ENCODE measurements at places on chromosomes 2 and 18.
A peak's percentile ranks its signal among the peaks of the same experiment; 100 is the strongest.

GRCh38 chr2:235598532-235599531, 105.0 kb downstream of the AGAP1 start:
- DNase-seq = no peak

GRCh38 chr2:117716505-117716904, 98.0 kb upstream of the DDX18 start:
- no peak for DNase-seq

GRCh38 chr2:31337860-31338259, 76.7 kb downstream of the XDH start:
- no peak for DNase-seq

- no peak for DNase-seq
Measured at GRCh38 chr18:36375118-36375517, 77.6 kb downstream of the FHOD3 start.

GRCh38 chr2:74911061-74911460, 47.4 kb upstream of the POLE4 start:
- DNase-seq = no peak

- no peak for DNase-seq
Measured at GRCh38 chr2:98771721-98772524, 41.0 kb upstream of the MGAT4A start.

- no peak for DNase-seq
Measured at GRCh38 chr2:238080518-238080917, 19.6 kb upstream of the ESPNL start.

GRCh38 chr2:205199165-205199850, 483.0 kb upstream of the NRP2 start:
- DNase-seq = no peak

DNA sequence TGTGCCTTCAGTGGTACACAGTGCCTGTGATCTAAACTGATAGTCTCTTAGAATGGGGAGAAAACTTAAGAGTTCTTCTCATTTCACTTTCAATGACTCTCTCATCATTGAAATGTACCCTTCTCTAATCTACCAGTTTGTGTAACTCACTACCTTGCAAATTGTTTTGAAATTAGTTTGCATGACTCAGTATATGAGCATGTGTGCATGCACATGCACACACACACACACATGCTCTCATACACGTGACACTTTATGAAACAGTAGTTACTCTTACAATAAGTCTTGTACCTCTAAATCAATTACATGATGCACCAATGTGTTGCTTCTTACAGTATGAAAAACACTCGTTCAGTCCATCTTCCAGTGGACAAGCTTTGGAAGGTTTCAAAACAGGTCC, 10.6 kb downstream of the LYPD6B start:
- no peak for DNase-seq

DNA sequence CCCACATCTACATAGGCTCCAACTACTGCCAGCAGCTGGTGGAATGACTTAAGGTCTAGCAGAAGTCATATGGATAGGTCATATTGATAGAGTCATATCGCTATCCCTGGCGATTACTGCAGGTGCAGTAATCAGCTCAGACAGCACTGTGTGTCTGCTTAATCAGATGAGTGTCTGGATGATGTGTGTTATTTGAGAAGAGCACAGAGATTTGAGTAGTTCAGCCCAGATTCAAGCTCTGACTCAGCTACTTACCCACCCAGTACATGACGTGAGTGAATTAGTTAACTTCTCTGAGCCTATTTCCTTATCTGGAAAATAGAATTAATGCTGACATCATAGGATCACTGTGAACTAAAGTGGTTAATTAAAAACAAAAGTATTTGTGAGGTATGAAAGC, 78.9 kb downstream of the EHD3 start:
- no peak for DNase-seq

DNA sequence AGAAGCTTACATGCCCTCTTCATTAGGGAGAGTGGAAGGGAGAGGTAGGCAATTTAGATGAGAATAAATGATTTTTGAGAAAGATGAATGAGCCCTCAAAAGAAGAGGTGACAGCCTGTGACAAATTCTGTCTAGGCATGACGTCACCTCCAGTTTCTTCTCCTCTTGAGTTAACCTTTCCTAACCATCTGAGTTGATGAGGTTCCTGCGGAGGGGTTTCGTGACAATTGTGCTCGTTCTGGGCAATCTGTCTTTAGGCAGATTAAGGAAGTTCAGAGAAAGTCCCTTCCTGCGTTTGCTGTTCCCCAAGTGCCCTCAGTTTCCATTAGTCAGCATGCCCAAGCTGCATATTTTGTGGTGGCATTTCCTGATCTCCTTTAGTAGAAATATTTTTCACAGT, 640.2 kb upstream of the SYT4 start:
- no peak for DNase-seq

DNA sequence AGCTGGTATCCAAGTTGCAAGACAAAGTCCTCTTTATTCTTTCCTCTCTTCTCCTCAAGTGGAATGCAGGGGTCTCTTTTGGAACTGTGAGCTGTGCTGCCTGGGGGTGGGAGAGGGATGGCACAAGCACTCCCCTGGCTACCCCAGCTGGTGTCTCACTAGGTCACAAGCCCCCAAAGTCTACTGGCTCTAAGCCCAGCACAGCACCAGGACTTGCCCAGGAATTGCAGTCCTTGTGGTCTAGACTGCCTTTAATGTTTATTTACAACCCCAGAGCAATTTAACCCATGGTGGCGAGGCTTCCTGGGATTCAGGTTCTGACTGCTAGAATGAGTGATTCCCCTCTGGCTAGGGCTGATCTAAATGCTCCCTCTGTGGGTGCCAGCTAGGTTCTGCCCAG, 199.0 kb upstream of the STK17B start:
- DNase-seq = no peak

- no peak for DNase-seq
Measured at GRCh38 chr2:113118263-113118657, 9.1 kb upstream of the IL1RN start.

DNA sequence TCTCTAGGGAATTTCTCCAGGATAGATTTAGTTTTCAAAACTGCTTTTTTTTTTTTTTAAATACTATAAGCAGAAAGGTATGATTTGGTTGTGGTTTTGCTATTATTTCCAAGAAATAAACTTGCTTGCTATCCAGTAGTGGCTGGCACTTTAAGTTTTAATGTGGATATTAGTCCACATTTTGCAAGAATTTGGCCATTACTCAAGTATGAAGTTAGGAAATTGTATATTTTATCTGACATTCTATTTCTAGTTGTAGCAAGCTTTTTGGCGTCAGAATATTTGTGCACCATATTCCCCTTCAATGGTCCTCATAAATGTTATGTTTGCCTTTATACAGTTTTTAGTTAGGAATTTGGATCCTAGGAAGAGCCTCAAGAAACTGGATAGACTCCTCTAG, 226.3 kb downstream of the ZNF521 start:
- no peak for DNase-seq

DNA sequence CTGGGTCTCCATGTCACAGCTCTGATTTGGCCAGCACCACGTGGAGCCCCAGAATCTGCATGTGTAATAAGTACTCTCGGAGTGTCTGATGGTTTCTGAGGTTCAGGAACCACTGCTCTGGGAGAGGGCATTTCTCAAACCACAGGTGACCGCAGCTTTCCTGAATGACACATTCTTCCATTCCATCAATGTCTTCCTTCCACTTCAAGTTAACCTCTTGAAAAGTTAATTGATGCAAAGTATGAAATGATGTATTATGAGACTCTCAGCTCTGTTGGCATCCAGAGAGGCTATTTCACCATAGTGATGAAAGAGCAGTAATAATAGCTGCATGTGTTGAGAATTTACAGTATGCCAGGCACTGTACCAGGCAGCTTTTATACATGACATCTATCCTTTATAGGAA, 61.3 kb upstream of the CRIM1 start:
- no peak for DNase-seq

GRCh38 chr18:8052237-8052701, 485.2 kb downstream of the PTPRM start:
- DNase-seq = no peak

DNA sequence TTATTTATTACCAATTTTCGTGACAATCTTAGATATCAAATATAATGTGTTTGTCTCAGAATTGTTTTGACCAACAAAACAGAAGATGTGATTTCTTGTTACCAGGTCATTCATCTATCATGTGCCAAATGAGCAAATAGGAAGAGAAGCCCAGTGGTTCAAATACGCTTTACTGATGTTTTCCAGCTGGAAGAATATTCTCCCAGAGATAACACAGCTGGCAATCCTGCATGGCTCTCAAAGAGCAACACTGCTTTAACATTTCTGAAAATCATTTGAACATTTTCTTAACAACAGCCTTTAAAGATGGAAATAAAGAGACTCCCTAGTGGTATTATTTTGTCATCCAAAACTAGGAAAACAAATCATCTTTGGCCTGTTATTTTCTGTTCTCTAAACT, 359.8 kb downstream of the CTNNA2 start:
- no peak for DNase-seq

- DNase-seq = no peak
Measured at GRCh38 chr2:19114754-19115231, 243.6 kb downstream of the OSR1 start.

DNA sequence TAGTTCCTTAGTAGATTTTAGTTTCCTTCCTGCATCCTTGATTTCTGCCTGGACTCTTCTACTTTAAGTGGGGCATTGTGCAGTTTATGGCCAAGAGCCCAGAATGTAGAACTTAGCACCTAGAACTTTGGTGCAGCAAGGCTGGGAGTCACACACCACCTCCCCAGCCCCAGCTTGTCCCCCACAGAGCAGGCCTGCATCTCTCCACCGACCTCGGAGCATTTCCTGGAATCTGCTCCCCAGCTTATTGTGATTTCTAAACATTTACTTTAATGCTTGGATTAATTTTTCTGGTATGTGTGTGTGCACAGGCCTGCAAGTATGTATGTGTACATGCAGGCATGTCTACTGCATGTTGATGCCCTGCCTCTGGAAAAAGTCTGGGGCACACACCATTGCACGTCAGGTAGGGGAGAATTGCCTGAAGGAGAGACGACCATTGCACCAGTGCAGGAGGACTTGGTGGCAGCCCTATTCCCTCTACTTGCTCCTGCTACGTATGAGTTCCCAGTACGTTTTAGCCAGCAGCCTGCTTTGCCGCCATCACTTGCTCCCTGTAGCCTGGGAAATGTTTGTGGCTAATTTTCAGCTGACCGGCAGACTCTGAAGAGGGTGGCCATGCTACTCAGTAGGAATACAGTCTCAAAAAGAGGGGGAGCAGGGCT, 419.9 kb upstream of the HS6ST1 start:
- no peak for DNase-seq

DNA sequence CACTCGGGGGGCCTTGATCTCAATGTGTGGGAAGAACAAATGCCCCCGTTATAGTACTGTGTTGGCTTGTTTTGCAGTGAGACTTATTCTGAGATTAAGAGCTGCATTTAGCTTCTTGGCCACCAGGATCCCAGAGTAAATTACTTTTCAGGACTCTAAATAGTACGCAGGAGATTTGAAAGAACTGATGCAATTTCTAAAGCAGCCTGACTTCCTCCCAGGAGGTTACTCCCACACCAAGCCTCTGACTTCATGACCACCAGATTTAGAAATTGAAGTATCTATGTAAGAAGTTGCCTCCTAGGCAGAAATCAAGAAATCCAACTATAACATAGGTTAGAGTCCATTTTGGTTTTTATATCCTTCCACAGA, 67.0 kb downstream of the FEZ2 start:
- no peak for DNase-seq

GRCh38 chr2:155872396-155872795, 460.1 kb downstream of the NR4A2 start:
- no peak for DNase-seq

DNA sequence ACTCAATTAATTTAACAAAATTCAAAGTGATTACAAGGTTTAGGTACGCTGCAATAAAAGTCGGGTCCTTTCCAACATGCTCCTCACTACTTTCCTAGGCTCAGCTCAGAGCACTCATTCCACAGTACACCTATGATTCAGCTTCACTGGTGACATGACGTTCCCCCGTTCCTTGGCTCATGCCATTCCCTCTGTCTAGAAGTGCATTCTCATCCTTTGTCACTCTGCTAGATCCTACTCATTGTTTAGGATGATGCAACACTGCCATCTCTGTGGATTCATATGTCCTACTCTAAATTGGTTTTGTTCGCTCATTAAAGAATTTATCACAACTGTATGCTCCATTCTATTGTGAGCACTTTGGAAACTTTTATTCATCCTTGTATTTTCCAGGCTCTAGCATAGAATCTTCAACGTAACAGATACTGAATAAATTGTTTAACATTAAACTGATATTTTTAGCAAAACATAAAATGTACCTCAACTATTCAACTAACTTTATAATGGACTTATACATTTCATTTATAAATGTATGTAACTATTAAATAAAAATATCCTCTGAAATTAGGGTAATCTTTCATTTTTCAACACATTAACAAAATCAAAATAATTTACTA, 78.6 kb downstream of the FAM228A start:
- no peak for DNase-seq

- no peak for DNase-seq
Measured at GRCh38 chr2:118292991-118293390, 204.7 kb downstream of the INSIG2 start.

DNA sequence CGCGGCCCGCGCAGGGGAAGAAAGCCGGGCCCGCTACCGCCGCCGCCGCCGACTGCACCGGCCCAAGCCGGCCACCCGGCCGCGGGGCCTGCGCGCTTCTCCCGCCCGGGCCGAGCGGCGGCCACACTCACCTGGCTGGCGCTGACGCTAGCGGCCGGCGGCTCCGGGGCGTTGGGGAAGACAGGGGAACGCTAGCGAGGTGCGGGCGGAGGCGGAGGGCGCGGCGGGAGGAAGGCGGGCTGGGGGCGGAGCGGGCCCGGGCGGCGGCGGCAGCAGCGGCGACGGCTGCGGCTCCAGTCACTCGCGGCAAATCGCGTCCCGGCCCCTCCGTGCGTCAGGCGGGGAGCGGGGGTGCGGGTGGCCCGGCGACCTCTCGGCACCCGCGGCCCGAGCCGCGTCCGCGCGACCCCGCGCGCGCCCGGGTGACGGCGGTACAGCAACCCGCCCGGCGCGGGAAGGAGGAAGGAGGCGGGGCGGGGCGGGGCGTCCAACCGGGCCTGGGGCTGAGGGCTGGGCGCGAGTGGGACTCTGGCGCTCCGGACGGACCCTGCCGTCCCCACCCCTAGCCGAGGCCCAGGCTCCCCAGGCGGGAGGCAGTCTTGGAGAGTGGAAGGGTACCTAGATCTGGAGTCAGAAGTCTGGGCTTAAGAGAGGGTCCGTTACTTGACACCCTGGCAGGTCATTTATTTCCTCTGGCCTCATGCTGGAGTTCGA, at the start of gene SESTD1:
SESTD1 (minus strand) TSS at position 465 of the 714 bp plus-strand sequence. CDS start 72,991 bp downstream, outside the sequence.
- DNase-seq = peak; percentile 47

GRCh38 chr2:70203086-70203485, 12.3 kb upstream of the C2orf42 start:
- DNase-seq = no peak

DNA sequence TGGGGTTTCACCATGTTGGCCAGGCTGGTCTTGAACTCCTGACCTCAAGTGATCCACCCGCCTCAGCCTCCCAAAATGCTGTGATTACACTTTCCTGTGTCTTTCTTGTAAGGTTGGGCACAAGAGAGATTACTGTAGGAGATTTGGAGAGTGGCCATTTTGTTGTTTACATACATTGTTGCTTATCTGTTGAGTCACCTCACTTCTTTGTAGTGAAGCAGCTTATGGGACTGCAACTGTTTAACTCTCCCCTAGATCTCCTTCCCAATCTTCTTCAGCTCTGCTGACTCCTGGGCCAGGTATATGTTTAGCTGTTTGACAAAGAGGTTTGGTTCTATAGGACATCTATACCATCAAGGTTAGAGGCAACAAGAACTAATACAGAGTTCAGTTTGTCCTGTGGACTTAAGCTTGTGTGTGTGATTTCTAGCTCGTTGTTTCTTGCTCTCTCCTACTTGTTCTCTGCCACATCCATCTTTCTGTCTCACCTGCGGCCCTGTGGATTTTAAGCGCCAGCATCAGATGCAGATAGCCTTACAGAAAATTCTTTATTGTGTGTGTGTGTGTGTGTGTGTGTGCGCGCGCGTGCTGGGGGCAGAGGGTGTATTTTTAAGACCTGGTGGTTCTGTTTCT, 95.4 kb downstream of the HAUS1 start:
- no peak for DNase-seq
